ENCODE measurements at places on chromosomes 2 and 18. TPM values are rescaled to one million over a fixed set of nuclear protein-coding genes. Genes with fewer than 3 reads are reported as not detected.

Gene CHPF
- 116 TPM for total RNA-seq

Gene ATP6V1C2
- not detected for total RNA-seq

Gene SLC9A2
- not detected for total RNA-seq

Gene RAB6C
- not detected for total RNA-seq

Gene LIMS1
- 91.5 TPM for total RNA-seq

Gene GKN2
- total RNA-seq = not detected

Gene DYNC2LI1
- 19.9 TPM for total RNA-seq

Gene MAPRE3
- total RNA-seq = 3.4 TPM

Gene IL36B
- not detected for total RNA-seq

Gene CERKL
- total RNA-seq = under 0.01 TPM

Gene ST6GAL2
- 1.6 TPM for total RNA-seq

Gene HES6
- 2.1 TPM for total RNA-seq

Gene SH3BP4
- 214 TPM for total RNA-seq

Gene HK2
- total RNA-seq = 54.0 TPM

Gene LYG1
- 0.32 TPM for total RNA-seq

Gene XPO1
- total RNA-seq = 157 TPM

Gene NT5DC4
- not detected for total RNA-seq

Gene TUBB8B
- not detected for total RNA-seq

Gene RAMP1
- 0.85 TPM for total RNA-seq

Gene CAPN14
- total RNA-seq = 0.32 TPM

Gene SCYGR5
- not detected for total RNA-seq

Gene EPG5
- total RNA-seq = 70.3 TPM

Gene ESPNL
- total RNA-seq = 3.6 TPM

Gene CLHC1
- 6.8 TPM for total RNA-seq

Gene ANKZF1
- 24.8 TPM for total RNA-seq

Gene RNF181
- 168 TPM for total RNA-seq

Gene CYP26B1
- 10.2 TPM for total RNA-seq

Gene RUFY4
- total RNA-seq = not detected

Gene CDK15
- 4.7 TPM for total RNA-seq

Gene GCKR
- total RNA-seq = 0.32 TPM

Gene GMCL1
- total RNA-seq = 7.5 TPM

Measured in hair follicle dermal papilla cell (primary cell).